ENCODE measurements at places on chromosomes 1 and 21.

DNA sequence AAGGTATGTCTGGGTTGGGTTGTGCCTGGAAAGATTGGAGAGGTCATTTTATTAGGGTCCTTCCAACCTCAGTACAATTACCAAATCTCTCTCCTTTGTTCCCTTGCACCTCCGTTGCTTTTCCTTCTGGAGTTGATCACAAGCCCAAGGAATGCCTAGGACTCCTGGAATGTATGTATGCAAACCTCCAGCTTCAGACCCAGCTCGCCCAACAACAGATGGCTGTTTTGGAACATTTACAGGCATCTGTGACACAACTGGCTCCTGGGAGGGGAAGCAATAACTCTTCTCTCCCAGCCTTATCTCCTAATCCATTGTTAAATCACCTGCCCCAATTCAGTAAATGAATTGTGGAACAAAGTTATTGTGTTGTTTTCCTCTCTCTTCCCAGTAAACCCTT, 8.3 kb downstream of the TSACC start:
- no peak for DNase-seq

- DNase-seq = no peak
These were observed 1.1 kb upstream of the ABCD3 start for GRCh38 chr1:94416901-94417727.

GRCh38 chr1:162381941-162382750, 618 bp downstream of the C1orf226 start:
- DNase-seq = no peak

GRCh38 chr1:244920911-244921761, 56.8 kb upstream of the HNRNPU start:
- no peak for DNase-seq
